Lung (tissue), 17 donors: ENCODE measurements at places on chromosomes 5 and 9.

DNA sequence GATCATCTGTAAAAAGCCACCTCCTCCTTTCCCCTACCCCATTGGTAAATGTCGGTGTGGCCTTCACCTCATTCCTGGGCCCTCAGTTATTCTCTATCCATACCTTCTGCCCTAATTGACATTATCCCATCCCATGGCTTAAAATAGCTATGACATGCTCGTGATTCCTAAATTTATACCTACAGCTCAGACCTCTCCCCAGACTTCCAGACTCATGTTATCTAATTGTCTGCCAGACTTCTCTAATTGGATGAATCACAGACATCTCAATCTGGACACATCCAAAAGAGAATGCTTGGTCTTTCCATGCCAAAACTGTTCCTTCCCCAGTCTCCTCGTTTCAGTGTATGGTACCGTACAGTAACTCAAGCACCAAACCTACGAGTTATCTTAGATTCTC, 113.0 kb upstream of the GPR151 start:
- no peak for DNase-seq

DNA sequence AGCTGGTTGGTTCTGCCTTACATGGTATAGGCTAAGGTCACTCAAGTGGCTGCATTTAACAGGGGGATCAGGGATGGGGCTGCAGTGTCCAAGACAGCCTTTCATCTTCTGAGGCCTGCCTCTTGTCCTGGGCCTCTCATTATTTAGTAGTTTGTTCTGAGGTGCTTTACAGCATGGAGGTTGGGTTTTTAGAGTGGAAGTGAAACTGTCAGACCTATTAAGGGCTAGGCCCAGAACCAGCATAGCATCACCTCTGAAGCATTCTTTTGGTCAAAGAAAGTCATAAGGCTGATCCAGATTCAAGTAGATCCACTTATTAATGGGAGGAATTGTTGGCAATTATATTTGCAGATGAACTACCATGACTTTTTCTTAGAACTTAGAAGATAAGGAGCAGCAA, 146.0 kb upstream of the NMUR2 start:
- no peak for DNase-seq

DNA sequence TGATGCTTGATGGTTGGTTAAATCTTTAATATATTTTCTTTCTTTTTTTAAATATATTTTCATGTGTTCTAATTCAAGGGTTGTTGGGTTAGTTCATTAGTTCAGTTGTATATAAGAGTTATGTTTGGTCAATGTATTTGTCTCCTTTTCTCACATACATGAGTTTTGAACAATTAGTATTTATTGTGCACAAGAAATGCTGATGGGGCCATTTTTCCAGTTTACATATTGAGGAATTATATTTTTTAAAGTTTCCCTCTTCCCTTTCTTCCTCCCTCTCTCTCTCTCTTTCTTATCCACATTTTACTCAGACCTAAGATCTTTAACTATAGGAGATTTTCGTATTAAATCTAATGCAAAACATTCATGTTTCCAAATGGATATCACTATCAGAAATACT, 74.0 kb downstream of the LNPEP start:
- DNase-seq: no peak

DNA sequence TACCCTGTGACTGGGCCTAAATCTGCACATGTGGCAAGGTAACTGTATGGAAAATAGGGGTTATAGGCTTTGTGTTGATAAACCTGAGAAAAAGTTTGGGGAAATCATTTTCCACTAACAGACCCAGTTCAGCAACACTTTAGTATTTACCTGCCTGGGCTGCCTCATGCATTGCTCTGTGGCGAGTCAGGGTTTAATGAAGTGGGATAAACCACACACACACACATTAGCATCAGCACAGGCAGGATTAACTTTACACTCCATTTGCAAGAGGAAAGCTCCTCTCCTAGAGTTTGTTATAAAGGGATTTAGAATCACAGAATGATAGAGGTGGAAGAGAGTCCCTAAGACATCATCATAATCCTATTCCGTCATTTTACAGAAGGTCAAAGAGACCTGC, 20.0 kb upstream of the ZCCHC7 start:
- no peak for DNase-seq

- DNase-seq: no peak
These were observed 298.2 kb upstream of the RFX3 start for GRCh38 chr9:3823842-3824475.

DNA sequence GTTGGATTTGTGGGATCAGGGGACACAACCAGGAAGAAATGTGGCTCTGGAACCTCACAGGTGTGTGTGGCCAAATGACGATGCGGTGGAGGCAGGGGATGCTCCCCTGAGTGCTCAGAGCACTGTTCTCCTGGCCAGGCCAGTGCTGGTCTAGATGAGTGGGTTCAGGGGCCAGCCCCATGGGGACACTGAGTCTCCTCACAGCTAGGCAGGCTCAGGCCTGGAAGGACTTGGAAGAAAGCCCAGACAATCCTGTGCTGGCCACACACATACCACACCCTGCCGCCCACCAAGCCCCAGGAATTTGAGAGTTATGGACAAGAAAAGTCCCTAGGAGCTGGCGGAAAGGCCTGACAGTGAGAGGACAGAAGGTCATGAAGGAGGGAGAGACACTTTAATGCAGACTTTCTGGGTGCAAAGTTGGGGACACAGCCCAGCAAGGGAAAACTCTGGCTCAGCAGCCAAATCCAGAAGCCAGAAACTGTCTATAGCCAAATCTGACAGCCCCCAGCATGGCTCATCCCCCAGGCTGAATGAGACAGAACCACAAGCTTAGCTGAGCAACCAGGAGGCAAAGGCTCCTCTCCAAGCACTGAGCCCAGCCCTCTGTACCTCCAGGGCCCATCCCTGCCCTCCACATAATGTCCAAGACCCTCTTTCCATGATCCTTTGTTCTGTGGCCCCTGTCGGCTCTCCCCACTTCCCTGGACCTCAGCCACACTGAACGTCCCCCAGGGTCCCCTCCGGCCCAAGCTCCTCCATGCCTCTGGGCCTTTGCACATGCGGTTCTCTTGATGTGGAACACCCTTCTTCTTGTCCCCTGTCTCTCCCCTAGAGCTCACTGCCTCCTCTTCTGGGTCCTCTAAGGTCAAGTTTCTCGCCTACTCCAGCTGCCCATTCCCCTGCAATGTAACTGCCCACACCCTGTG, 22.4 kb downstream of the LHX6 start:
- peak; percentile 56 for DNase-seq

DNA sequence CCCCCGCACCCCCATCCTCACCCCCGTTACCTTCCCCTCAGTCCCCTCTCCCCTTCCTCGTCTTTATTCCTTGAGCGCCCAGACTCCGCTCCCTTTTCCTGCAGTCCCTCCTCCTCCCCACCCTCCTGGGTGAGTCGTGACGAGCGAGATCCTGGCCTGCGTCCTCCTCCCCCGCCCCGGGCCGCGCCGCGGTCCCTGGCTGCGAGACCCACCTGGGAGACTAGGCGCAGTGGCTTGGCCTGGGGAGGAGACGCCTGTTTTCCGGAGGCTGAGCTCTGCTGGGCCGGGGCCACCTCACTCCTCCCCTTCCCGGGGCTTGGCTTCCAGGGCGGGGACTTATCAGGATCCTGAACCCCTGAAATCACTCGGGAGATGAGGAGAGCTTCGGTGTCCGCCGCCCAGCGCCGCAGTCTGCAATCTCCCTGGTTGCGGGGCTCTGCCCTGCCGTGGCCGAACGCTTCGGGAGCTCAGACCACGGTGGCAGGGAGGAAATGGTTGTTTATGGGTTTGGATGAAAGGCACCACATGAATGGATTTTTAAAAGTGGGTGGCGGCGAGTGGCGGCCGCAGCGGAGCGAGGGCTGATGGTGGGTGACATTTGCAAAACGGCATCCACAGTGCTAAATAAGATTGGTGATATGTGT, 984 bp downstream of the STXBP1 start:
- DNase-seq: peak; percentile 78

GRCh38 chr5:142278627-142279026, 46.2 kb downstream of the SPRY4 start:
- DNase-seq: no peak

DNA sequence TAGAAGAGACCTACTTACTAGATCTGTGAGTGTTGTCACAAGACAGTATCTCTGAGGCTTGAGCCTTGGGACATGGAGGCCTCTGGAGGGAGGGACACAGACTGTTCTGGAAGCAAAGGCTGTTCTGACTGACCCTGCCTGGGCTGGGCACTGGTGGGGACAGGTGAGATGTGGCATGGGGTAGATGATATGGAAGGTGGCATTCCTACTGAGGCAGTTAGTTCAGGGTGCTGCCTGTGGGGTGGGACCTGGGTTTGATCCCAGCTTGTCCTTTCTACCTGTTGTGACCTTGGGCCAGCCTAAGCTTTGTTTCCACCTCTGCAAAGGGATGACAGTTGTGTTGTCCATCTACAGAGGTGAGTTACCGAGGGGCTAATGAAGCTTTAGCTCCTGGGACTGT, 140.2 kb downstream of the C9orf50 start:
- no peak for DNase-seq

DNA sequence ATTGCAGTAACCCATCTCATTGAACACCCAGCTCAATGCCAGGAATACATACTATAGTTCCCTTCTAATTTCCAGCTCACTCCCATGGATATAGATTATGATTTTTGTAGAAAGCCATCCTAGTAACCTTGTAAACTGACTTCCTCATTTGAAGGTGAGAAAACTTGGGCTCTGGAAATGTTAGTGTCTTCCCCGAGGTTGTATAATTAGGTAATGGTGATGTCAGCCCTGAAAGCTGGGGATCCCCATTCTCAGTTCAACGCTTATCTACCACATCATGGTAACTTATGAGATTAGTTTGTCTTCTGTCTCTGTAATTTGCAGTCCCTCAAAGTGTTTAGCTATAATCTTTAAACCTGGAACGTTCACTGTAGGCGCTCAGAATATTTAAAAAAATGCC, 34.6 kb upstream of the PTCH1 start:
- DNase-seq: no peak

DNA sequence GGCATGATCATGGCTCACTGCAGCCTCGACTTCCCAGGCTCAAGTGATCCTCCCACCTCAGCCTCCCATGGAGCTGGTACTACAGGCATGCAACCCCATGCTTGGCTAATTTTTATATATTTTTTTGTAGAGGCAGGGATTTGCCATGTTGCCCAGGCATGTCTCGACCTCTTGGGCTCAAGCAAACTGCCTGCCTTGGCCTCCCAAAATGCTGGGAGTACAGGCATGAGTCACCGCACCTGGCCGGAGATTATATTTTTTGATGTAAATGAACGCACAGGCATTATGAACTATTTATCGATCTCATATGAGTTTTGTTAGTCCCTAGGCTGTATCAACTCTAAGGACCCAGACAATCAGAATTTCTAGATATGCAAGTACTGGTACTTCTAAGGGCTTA, 25.5 kb upstream of the CEP120 start:
- no peak for DNase-seq

DNA sequence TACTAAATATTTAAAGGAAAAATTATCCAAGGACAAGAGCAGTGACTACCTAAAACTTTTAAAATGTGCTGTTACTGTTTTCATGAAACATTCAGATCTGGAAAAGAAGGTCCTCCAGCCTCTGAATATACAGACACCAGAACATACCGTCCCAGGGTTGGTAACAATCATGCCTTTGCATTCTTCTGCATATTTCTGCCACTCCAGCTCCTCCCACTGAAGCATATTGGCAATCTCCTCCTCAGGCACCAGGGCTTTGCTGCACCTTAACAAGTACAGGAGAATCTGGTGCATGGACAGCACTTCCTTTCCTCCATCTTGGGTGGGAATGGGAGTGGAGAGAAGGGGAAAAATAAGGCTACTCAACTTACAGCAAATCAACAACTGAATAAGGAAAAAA, 60.0 kb downstream of the DROSHA start:
- DNase-seq: no peak

GRCh38 chr5:158286827-158287226, 427.9 kb upstream of the CLINT1 start:
- DNase-seq: no peak
